ENCODE measurements at places on chromosomes 16 and 17. TPM values are rescaled to one million over a fixed set of nuclear protein-coding genes. Genes with fewer than 3 reads are reported as not detected.
A peak's percentile ranks its signal among the peaks of the same experiment; 100 is the strongest.

- peak; percentile 58 for DNase-seq
Observed at GRCh38 chr17:82592767-82593589, 55.3 kb downstream of the WDR45B start.

The BRIP1 gene
- total RNA-seq, result 20.1 TPM

DNA sequence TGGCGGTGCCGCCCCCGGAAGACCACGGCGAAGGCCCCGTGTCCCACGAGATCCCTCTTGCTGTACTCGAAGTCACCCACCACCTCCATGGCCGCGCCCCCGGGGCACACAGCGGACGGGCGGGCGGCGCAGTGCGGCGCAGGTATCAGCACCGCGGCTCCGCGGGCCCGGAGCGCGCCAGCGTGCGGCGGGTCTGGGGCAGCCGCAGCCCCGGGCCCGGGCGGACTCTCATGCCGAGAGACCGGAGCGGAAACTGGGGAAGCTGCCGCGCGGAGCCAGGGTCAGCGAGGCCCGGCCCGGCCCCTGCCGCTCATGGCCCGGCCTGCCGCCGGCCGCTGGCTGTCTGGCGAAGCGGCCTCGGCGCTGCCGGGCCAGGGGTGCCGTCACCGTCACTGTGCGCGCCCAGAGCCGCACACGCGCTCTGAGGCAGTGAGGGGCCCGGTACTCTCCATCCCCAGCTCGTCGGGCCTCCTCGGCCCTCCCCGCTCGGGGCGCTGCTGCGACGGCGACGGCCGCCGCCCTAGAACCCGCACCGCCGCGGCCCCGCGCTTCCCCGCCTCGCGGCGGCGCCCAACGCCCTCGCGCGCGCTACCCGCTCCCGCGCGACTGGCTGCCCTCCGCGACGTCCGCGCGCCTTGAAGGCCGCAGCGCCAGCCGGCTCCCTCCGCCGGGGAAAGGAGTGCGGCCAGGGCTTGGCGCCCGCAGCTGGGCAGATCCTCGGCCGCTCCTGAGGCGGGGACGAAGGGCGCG, at the start of gene ULK2:
Gene ULK2 (minus strand): TSS at position 608 of the 750 bp plus-strand sequence. CDS start 519 bp downstream, at position 89.
- DNase-seq, result peak; percentile 73

The NDRG4 gene
- 4.1 TPM for total RNA-seq

DNA sequence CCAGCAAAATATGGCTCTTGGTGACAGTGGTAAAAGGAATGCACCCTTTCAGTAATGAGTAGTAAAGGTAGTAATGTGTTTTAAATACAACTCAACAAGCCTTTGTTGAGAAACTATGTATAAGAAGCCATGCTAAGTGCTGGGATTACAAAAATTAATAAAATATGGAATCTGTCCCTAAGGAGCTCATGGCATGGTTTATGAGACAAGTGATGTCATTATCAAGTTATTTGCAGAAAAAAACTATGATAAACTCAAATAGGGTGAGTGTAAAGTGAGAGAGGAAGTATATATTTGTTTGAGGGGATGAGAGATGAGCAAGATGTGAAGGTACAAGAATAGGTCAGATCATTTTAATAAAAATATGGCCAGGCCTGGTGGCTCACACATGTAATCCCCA, 76.9 kb downstream of the NF1 start:
- DNase-seq, result no peak
